Natural killer cell (primary cell): ENCODE measurements at places on chromosomes 2 and 18. TPM values are rescaled to one million over a fixed set of nuclear protein-coding genes. Genes with fewer than 3 reads are reported as not detected.

DNA sequence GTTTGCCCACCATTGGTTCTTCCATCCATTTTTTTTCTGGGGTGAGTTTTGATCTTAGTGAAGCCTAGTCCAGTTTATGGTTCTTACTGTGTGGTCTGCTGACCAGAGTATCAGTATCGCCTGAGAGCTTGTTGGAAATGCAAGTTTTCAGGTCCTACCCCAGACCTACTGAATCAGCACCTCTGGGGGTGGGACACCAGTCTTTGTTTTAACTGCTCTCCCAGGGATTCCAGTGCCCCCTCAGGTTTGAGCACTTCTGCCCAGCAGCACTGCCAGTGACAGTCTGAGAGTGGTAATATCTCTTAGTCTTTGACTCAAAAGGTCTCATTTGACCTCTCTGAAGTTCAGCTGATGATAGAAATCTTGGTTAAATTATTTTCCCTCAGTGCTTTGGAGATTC lies 269.3 kb downstream of the ALPK2 start:
- no peak for DNase-seq

DNA sequence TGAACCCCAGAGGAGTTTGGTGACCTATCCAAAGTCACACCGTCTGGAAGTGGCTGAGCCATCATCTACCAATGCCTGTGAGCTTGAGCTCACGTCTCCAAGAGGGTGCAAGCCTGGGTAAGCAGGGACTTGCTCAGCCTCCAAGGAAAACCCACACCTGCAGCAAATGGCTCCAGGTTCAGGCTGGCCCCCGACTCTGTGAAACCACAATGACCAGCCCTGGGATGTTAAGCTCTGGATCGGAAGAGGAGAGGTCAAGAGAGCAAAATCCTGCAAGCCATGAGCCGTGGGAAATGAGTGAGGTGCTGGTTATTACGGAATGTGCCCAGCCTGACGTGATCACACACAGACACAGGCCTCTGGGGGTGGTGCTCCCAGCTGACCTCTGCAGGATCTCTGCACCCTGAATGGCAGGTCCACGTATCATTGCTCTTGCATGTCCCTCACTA lies 94.1 kb upstream of the OTOS start:
- no peak for DNase-seq

DNA sequence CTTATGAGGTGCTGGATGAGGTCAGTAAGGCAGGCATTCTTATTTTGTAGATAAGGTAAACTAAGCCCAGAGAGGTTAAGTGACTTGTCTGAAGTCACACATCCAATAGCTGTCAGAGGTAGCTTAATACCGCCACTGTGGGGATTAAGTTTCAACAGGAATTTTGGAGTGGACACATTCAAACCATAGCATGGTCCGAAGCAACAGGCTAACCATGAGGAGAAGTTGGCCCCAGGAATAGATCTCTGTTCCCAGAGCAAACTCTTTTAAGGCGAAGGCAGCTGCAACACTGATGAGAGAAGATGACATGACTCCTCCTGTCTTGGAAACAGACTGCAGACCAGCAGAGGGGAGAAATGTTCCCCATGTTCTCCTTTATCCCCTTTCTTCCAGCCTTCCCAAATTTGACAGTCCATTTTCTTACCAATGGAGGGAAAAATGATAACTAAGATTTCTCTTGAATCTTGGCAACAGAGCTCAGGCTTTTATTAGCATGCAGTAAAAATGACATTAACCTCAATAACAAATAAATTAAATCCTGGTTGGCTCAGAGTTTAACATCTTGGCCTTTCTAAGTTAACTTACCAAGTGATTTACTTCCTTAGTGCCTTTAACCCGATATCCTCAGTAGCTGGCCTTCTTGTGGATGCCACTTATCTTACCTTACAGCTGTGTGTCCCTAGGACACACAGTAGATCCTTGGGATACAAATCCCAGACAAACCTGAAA lies 67.9 kb upstream of the STPG4 start:
- no peak for DNase-seq

- no peak for DNase-seq
These were observed 7.0 kb downstream of the GPR45 start for GRCh38 chr2:105248316-105249070.

GRCh38 chr2:21656330-21657075 lies 532.7 kb downstream of the TDRD15 start:
- no peak for DNase-seq

DNA sequence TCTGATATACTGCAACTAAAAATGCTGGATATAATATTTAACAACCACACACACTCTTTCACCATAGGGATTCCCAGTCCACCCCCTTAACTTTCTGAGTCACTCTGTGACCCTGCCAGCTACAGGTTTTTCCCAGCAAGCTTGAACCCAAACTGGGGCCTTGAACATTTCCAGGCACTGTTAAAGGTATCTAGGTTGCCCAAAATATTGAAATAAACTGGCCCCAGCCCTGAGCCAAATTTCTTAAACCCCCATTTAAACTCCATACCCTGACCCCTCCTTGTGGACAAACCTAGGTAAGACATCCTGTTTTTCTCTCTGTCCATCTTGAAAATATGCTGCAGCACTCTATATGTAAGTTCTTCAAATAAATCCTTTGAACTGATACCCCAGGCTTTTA lies 19.7 kb upstream of the DCTN1 start:
- DNase-seq = peak; percentile 68

DNA sequence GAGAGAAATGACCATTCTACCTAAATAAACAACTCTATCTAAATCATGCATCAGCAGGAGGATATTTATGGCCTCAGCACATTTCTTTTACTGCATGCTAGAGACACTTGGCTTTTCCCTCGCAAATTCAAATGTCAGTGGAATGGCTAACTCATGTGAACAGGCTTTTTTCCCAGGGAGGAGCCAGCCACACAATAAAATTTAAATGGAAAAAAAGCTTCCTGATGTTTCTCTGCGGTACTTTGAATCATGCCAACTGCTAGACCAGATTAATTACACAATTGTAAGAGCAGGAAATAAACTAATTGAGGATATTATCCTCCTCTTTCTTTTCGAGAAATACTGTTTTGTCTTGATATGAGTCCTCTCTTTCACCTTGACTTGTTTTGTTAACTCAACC lies 676.3 kb downstream of the IRS1 start:
- DNase-seq = no peak

DNA sequence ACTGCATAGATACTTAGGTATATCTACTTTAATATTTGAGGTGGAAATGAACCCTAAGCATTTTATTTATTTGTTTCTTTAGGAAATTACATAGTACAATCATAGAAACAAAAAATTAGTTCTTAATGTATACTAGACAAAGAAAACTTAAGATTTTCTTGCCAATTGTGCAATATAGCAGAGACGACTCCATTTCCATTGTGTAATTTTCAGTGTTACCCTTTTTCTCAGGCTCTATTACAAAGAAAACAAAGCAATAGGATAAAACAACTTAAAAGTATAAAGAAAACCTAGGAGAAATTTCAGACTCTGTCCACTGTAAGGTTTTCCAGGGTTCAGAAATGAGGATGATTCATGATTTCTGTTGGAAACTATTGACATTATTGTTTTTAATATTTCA lies 89.0 kb upstream of the SERTAD2 start:
- DNase-seq = no peak

GRCh38 chr18:23689031-23689615 lies at the start of gene LAMA3:
LAMA3 (plus strand) TSS chr18:23689453; CDS start chr18:23689684, 231 bp downstream.
- peak; percentile 53 for DNase-seq

DNA sequence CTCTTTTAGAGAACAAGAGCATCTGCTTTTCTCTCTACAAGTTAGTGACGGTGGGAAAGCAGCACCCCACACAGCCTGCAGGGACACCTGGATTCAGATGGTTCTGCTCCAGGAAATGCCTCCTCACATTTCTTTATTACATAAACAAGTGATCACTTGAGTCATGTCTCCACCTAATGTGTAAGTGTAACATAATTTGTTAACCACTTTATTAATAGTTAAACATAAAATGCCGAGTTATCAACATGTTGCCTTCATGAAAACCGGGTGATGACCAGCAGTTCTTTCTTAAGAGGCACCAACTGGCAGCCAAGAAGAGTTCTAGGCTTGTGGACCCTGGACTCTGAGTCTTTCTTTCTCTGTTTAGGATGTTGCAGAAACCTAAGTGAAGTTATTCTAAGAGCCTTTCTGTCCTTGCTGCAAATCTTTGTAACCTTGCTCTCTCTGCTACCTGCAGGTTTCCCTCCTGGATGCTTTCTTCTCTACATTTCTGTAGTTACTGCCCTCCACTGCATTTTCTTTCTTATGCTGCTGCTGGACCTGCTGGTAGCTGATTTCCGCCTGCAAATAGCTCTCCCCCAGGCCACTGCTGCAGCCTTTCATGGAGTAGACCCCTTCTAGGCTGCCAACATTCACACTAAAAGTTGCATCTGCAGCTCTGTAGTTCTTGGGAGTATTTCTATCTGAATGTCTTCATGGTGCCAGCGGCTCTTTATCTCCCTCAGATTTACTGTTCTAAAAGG lies 24.3 kb downstream of the UPP2 start:
- no peak for DNase-seq

- no peak for DNase-seq
These were observed 57.1 kb upstream of the CD302 start for GRCh38 chr2:159855143-159855542.

- DNase-seq = no peak
These were observed 27.9 kb upstream of the GALNT5 start for GRCh38 chr2:157229572-157229971.

Gene SNX17
- 107 TPM for total RNA-seq

Gene TTC39C
- total RNA-seq = 39.0 TPM

Gene EFR3B
- total RNA-seq = not detected

Gene LYPD1
- total RNA-seq = not detected

Gene UGT1A8
- not detected for total RNA-seq

Gene GLB1L
- total RNA-seq = 4.5 TPM

Gene KCNE4
- not detected for total RNA-seq

Gene SERPINB13
- total RNA-seq = not detected

Gene GAREM2
- total RNA-seq = 7.2 TPM
